ENCODE measurements at places on chromosomes 3 and 15. TPM values are rescaled to one million over a fixed set of nuclear protein-coding genes. Genes with fewer than 3 reads are reported as not detected.

The STX19 gene
- not detected for total RNA-seq

The NMB gene
- total RNA-seq, result 4.5 TPM

The JMJD7 gene
- total RNA-seq, result 6.7 TPM

The FILIP1L gene
- total RNA-seq, result 3.7 TPM

The CHRM5 gene
- 0.18 TPM for total RNA-seq

The CKMT1B gene
- 30.9 TPM for total RNA-seq

The WNT5A gene
- total RNA-seq, result 16.4 TPM

The AADAC gene
- total RNA-seq, result not detected

The MUC20 gene
- 1.7 TPM for total RNA-seq

The UROC1 gene
- not detected for total RNA-seq

The FOXL2NB gene
- total RNA-seq, result not detected

The MB21D2 gene
- total RNA-seq, result 0.71 TPM

GRCh38 chr15:92663250-92663951 is 7.8 kb upstream of the FAM174B start:
- DNase-seq, result no peak

GRCh38 chr15:67850994-67851571 is 11.2 kb upstream of the RNU6-1 start:
- DNase-seq, result no peak

GRCh38 chr3:46349484-46350261 is 4.2 kb upstream of the CCR2 start:
- no peak for DNase-seq

DNA sequence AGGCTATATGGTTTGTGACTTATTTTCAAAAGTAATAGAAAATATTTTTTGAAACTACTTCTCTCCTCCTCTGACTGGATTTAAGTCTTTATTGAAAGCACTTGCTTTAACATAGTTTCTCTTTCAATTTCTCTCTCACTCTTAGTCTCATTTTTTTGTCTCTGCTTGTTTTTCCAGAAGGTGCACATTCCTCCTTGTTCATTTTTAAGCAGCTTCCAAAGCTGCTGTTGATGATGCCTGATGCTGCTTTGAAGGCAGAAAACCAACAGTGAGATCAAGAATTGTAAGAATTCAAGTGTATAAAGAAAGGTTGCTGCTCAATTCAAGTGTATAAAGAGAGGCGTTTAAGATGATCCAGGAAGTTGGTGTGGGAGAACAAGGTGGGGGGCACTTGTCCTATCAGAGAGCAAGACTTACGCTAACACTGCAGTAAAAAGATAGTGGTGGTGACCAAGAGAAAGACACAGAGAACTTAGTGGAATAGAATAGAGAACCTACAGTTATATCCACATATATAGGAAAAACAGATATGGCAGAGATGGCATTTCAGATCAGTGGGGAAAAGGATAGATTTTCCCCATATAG is 12.1 kb downstream of the NR2C2 start:
- DNase-seq, result no peak

DNA sequence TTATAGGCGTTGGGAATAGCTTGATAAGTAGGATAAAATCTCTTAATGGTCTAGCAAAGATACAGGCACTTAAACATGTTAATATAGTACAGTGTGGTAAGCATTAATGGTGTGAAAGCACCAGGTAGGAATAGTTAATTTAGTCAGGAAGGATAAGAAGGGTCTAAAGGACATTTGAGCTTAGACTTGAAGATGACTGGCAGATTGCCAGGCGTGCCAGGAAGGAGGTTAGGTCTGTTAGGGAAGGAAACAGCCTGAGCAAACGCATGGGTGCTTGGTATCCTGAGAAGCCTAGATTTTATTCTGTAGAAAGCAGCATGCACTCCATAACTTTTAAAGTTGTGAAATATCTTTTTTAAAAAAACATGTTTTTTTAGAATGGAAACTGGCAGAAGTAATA is 17.7 kb downstream of the SEC62 start:
- no peak for DNase-seq

- DNase-seq, result no peak
Observed at GRCh38 chr3:112304611-112305010, 10.6 kb upstream of the SLC9C1 start.

DNA sequence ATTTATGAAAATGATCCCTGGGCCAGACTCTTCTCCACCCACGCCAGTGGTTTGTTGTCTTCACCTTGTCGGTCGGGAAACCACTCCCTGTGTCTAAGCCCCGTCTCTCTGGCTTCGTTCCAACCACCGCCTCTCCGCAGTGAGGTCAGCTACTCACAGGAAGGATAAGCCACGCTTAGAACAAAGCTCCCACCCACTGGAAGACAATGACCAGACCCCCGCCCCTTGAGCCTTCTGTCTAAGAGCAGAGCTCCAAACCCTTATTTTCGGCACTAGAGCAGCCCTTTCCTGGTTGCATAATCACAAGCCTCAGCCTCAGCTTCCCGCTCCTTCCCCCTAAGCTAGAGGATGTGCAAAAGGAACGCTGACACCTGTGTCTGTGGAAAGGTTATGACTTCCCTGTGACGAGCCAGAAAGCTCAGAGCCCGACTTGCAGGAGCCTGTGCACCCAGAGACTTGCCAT is 114.9 kb upstream of the MEF2A start:
- DNase-seq, result no peak

- peak; percentile 48 for DNase-seq
Observed at GRCh38 chr15:31338879-31339557, 12.4 kb downstream of the KLF13 start.

DNA sequence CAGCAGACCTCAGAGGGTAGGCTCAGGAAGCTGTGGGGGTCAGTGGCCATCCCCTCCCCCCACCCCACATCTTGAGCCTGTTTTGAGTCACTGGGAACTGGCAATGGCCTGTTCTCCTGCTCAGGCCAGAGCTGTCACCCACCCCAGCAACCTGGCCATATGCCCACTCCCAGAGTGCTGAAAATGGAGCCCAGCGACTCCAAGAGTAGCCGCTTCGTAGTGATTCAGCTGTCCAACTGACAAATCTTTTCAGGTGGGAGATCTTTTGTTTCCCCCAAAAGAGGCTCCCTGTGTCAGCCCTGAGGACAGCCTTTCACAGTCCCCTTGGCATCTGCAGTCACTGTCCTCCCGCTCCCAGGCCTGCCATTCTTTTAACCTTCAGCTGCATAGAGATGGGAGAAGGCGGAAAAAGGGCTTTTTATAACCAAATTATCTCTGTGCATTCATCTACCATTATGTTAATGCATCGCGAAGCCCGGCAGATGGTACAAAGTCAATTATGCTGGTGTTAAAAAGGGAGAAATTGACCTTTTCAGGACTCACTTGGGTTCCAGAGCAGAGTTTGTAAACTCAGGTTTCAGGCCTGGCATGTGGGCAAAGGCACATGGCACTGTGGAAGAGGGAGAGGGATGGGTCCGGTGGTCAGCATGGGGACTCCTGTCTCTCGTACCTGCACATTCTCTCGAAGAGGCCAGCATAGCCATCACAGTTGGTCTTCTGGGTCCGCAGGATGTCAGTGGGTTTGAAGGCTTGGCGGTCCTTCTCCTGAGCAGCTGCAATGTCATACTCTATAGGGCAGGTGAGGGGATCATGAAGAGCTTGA is 32.1 kb downstream of the KY start:
- DNase-seq, result peak; percentile 54

GRCh38 chr3:61646851-61647525 is 85.6 kb downstream of the PTPRG start:
- DNase-seq, result no peak

- peak; percentile 69 for DNase-seq
Observed at GRCh38 chr3:170584585-170585007, 1.3 kb downstream of the SLC7A14 start.

DNA sequence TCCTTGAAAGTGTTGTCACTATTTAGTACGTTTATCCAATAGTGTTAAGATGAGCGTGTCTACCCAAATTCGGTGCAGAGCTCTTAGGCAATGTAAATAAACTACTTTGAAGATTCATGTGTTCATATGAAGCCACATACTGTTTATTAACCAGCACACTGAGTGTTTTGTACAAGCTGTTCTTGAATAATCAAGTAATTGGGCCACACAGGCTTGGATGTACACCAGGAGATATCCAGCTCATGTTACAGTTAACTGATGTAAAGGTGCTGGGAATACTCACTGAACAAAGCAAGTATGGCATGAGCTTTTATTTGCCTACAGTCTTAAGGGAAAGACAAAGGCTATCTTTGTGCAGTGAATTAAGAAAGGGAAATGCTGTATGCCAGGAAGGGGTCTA is 632 bp upstream of the DHX36 start:
- peak; percentile 35 for DNase-seq

DNA sequence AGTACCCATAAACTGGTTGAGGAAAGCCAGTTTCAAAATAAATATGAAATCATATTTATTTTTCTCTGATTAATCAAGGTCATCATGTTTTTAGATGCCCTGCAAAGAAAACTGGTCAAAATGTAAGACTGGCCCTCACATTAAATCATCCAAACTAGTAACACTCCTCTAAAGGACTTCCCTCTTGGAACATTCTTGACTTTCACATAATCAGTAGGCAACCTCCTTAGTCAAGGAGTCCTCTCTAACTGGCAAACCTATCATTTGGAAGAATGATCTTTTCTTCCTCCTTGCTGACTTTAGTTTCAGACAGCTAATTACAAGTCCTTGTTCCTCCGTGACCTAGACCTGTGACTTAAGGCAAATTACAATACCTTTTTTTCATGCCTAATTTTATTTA is 82.5 kb upstream of the DCBLD2 start:
- DNase-seq, result no peak

- DNase-seq, result no peak
Observed at GRCh38 chr15:81302701-81303109, 21.2 kb downstream of the STARD5 start.

DNA sequence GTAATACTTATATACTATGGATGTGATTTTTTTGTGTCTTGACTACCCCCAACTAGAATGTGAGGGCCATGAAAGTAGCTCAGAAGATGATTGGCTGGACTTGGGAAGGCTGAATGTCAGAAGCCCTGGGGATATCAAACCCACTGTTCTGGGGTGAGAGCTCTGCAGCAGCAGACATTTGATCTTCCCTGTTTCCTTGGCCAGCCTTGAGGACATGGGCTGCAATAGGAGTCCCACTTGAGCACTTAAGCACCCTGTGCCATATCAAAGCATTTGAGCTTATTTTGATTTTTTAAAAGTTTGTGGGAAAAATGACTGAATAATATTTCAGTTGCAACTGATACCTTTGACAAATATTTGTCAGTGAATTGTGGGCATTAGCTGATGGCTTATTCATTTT is 21.7 kb downstream of the GTF2E1 start:
- no peak for DNase-seq

- DNase-seq, result no peak
Observed at GRCh38 chr3:119308355-119308754, 14.2 kb downstream of the ARHGAP31 start.

DNA sequence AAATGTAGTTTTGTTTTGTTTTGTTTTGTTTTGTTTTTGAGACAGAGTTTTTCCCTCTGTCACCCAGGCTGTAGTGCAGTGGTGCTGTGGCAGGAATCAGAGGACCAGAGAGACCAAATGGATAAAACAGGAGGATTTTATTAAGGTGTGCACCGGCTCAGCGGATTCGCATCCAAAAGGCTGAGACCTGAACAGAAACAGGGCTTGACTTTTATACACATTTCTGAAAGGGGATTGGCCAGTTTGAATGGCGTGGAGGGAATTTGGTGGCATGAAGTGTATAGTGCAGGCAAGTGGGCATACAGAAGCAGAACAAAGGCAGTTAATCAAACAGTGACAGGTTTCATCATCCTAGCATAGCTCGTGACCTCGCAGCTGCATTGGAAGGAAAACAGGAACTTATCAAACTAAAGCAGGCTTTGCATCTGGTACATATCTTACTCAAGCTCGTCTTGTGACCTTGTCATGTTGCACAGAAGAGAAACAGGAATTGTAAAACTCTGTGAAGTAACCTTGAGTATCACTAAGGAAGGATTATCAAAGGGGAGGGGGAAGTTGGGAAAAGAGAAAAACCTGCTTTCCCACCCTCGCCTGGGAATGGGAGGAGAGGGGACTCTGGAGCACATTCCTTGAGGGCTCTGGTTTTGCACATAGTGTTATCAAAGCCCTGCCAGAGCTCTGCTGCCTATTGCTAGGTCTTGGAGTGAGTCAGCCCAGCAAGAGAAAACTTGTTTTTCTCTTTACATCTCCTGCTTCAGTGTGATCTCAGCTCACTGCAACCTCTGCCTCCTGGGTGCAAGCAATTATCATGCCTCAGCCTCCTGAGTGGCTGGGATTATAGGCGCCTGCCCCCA is 38.5 kb downstream of the C3orf62 start:
- no peak for DNase-seq

- DNase-seq, result no peak
Observed at GRCh38 chr3:75180235-75180944, 483.7 kb upstream of the FRG2C start.

GRCh38 chr3:158107605-158108444 is 1.6 kb upstream of the SHOX2 start:
- no peak for DNase-seq
